H1 (cell line): ENCODE measurements at places on chromosomes 2 and 18. TPM values are rescaled to one million over a fixed set of nuclear protein-coding genes. Genes with fewer than 3 reads are reported as not detected.

- no peak for DNase-seq
Measured at GRCh38 chr2:100935372-100935752, 66.7 kb upstream of the RPL31 start.

DNA sequence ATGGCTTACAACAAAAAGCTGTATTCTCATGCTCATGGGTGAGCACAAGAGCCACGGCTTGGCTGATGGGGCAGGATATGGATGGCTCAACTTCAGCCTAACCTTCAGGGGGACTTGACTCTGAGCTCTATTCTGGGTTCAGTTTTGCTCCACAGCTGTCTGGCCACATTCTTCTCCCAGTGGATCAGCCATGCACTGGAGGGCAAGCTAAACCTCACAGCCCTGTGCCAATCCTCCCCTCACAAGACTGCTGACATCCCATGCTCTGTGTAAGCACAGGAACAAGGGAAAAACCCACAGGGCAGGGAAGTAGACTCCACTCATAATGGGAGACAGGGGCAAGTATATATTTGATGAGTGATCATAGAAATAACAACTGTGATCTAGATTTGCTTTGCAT, 35.6 kb downstream of the COPS8 start:
- DNase-seq: no peak

- no peak for DNase-seq
Measured at GRCh38 chr2:43050866-43051265, 175.5 kb downstream of the ZFP36L2 start.

DNA sequence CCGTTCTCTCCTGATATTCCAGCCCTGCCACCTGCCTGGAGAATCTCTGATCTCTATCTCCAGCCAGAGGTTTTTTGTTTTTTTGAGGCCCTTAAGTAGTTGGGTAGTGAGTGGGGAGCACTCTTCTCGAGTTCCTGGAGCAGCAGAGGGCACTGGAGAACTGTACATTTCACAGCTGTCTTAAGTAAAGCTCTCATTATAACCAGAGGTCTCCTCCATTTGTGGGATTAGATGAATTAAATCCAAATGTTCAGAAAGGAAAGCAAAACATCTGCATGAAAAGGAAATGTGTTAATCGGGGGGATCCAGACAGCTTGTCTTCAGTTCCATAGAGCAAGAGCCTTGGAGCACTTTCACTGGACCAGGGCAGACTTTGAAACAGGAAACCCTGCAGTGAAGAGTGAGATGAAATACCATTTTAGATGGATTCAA, 32.8 kb downstream of the AOX1 start:
- DNase-seq: no peak

DNA sequence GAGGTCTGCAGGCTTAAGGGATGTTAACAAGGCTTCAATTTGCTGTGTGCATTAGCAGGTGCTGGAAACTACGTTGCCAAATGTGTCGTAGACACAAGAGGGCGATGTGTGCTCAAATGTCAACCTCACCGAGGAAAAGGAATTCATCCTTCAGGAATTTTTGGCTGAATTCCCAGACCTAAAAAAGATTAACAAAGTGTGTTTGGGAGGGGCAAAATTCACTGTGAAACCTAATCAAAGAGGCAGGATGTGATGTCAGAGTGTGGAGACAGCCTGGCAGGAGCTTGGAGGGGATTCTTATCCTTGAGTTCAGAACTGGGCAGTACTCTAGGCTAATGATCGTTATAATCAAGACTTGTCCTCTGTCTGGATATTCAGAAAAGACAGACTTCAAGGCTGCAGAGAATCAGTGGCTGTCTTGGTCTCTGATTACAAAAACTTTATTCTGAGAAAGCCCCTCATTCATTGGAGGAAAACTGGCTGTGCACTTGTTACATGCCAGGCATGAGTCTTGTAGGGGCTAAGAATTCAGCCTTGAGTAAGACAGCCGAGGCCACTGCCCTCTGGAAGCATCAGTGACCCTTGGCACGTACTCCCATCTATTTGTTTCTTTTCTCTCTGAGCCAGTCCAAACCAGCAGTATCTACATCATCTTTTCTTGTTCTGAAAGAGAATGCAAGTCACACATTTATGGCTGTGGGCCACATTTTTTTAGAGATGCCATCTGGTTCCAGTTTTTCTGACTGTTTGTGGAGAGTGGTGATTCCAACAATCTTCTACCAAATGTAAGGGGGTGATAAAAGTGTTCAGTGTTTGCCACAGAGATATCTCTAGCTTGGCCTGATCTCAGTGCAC, 18.7 kb upstream of the SCYGR1 start:
- DNase-seq: peak; percentile 53

DNA sequence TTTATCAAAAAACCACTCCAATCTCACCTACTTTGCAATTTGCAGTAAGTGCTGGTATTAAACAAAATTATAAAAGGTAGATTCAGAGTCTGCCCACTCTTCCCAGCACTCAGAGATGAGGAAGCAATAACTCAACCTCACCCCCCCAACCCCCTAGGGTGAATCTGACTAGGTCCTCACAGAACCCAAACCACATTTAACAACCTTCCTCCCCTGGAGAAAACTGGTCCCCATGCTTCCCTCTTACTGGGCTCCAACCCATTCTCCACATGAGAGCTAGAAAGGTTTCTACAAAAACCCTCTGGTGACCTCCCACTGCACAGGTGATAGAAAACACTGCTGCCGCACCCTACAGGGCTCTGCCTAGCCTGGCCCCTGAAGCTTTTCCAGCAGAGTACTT, 40.5 kb upstream of the BMP10 start:
- DNase-seq: no peak

- DNase-seq: no peak
Measured at GRCh38 chr2:31051258-31052140, 86.7 kb downstream of the GALNT14 start.

DNA sequence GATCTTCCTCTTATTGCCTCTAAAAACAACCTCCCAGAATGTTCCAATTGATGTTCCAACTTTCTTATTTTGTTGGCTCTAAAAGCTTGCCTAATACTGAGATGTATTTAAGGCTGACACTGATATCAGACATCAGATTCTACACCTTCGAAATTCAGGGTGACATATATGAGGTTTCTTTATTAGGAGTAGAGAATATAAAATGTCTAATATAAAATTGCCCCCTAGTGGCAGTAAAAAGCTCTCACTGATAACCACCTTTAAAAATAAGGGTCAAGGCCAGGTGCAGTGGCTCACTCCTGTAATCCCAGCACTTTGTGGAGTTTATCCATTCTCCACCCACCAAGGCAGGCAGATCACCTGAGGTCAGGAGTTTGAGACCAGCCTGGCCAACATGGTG, 789.7 kb upstream of the SLC39A10 start:
- no peak for DNase-seq

DNA sequence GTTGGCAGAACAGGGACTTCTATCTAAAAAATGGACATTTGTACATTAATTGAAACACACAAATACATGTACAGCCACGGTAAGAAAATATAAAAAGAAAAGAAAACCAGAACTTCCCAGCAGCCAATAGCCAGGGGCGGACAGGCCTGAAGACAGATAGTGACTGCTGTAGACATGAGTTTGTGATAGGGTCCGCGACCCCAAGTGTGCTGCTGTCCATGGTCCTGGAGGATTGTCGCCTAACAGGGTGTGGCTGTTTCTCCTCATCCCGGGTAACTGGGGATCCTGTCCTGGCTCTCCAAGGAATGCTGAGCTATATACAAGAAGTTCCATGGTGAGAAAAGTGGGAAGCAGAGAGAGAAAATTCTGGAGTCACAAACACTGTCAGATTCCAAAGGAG, 266.5 kb upstream of the SALL3 start:
- DNase-seq: peak; percentile 85

GRCh38 chr2:8472545-8473323, 209.1 kb upstream of the ID2 start:
- no peak for DNase-seq

DNA sequence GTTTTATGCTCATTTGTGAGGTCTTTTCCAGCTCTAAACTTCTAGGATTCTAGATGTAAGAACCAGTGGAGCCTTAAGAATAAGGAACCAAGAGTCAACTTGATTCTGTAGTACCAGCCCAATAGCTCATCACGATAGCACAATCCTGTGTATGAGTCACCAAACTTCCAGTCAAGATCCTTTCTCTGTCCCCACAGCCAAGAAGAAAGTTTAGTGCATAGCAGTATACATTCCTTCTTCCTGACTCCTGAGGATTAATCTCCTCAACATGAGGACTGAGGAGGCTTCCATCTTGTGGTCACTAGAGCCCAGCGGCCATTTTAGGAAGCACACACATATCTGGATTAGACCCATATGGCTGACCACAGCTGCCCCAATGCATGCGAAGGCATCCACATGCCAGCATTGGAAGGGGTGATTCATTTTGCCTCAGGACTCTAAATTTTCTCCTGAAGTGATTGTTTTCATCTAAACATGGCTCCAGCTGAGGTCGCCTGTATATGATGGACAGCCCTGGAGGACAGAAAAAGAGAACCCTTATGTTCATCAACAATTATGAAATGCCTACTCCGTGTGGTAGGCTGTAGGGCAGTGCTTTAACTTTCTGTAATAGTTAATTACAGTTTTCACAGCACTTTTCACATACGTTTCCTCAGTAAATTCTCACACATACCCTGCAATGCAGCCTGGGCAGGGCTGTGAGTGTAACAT, 53.5 kb downstream of the RASGRP3 start:
- no peak for DNase-seq

DNA sequence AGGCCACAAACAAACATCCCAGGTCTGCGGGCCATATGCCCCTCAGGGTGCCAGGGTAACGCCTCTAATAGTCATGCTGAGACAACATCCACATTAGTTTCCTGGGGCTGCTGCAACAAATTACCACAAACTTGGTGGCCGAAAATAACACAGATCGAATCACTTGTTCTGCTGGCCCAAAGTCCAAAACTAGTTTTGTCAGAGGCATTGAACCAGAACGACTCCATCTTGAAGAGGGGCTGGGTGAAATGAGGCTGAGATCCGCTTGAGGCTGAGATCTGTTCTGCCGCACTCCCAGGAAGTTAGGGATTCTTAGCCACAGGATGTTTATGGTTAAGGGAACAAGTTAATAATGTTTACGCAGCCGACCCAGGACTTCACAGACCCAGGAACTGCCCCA, 66.7 kb downstream of the COPS8 start:
- no peak for DNase-seq

GRCh38 chr2:186349508-186349907, 136.6 kb upstream of the ZC3H15 start:
- DNase-seq: no peak

The SERPINB4 gene
- 0.32 and 0.96 TPM in 2 replicates for total RNA-seq

The ORMDL1 gene
- 51.6 and 58.1 TPM in 2 replicates for total RNA-seq

The C2orf15 gene
- total RNA-seq: 5.5 and 6.5 TPM in 2 replicates

The TRIM43 gene
- not detected in 2 replicates for total RNA-seq

The CPO gene
- 1.3 and 1.9 TPM in 2 replicates for total RNA-seq

The OSR1 gene
- total RNA-seq: 0.22 TPM in 1 of 2 replicates, not detected in the other

The IL1R1 gene
- total RNA-seq: 0.34 and 0.46 TPM in 2 replicates

The TMEM17 gene
- 0.69 and 0.99 TPM in 2 replicates for total RNA-seq

The BOLL gene
- not detected in 2 replicates for total RNA-seq
